ENCODE measurements at places on chromosomes 11 and 22.

GRCh38 chr11:9838961-9839360 lies 175.1 kb downstream of the SWAP70 start:
- no peak for DNase-seq

- no peak for DNase-seq
Measured at GRCh38 chr11:67364169-67364568, 9.2 kb downstream of the CLCF1 start.

DNA sequence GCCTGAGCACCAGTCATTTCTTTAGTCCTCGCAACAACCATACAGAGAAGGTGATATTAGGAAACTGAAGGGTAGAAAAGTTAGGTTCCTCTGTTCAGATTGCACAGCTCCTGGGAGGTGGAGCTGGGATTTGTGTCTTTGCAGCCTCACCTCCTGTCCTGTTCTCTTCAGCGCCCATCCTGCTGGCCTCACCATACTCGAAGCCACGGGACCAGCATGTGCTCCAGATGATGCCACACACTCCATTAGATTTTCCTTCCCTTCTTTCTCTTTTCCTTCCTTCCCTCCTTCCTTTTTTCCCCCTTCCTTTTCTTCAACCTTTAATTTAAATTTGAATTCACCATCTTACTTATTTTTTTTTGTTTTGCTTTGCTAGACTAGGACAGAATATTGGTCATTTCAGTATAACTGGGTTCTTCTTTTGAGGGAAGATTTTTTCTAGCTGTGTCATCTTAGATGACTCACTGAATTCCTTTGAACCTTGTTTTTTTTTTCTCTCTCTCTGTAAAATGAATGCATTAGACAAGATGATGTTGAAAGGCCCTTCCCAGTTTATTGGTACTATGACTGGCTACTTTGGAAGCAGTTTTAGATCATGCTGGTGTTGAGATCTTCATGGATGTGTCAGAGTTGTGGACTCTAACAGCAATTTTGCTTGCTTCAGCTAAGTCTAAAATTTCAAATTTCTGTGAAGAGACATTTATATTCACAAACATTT lies 662.5 kb upstream of the TENM4 start:
- peak; percentile 30 for DNase-seq

GRCh38 chr11:46522682-46523281 lies 71.0 kb downstream of the AMBRA1 start:
- no peak for DNase-seq

DNA sequence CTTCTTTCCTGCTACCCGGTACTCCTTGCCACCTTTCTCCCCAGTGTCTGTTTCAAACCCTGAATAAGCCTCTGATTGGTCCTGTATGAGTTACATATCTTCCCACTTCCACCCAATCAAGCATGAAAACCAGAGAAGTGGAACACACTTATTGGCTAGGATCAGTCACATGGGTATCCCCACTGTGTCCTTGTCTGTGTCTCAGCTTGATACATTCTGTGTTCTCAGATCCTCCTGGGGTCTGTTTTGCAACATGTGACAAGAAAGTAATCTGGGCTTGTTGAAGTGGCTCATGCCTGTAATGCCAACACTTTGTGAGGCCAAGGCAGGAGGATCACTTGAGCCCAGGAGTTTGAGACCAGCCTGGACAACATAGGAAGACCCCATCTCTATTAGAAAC lies 23.9 kb downstream of the MCHR1 start:
- DNase-seq = no peak

- DNase-seq = no peak
Measured at GRCh38 chr11:59281177-59281576, 68.5 kb upstream of the MPEG1 start.

- DNase-seq = peak; percentile 6
Measured at GRCh38 chr11:60345489-60345888, 18.4 kb downstream of the MS4A6E start.

DNA sequence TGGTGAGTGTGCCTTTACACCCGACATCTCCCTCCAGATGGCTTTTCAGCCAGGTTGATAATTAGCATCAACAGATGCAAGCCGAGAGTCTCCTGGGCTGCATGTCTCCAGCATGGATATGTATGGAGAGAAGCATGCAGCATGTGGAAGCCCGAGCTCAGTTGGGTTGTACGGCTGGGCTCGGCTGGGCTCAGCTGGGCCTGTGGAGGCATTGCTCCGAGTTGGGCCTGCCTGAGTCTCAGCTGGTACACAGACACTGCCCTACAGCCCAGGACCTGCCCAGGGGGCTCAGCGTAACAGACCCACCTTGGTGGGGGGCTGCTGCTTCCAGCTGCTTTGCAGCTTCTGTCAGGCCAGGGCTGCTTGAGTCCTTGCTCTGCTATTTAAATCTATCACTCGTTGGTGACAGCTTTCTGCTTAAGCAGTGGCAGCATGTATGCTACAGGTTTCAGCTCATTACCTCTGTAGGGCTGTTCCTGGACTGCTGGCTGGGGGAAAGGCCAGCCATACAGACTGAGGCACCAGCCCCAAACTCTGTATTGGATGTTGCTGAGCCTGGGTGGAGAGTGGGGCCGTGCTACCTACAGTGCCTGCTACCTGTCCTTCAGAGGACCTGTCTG lies 115.5 kb downstream of the TEAD1 start:
- DNase-seq = no peak

GRCh38 chr11:11403763-11404725 lies 51.0 kb upstream of the CSNK2A3 start:
- DNase-seq = no peak

DNA sequence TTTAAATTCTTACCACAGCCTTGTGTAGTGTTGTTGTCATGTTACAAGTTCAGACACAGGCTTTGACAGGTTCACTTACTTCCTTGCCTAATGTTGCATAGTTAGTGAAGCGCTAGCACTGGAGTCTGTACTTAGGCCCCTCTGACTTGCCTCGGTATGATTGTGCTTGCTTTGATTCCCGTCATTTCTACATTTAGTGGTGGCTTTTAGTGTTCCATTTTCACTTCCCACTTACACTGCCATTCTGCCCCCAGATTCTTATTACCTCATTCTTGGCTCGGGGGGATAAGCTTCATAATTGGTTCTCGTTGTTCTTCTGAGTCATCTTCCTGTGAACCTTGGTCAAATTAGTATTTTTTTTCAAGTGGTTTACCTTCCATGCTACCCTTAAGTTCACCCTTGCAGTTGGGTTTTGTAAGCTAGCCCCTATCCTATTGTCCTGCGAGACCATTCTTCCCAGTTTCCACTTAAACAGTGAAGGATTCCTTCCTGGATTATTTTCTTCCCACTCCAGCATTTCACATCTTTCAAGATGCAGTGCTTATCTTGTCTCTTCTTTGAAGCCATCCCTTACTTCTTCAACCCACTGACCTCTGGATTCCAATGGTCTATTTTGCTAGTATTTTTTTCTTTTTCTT lies 68.7 kb downstream of the DDX10 start:
- no peak for DNase-seq

DNA sequence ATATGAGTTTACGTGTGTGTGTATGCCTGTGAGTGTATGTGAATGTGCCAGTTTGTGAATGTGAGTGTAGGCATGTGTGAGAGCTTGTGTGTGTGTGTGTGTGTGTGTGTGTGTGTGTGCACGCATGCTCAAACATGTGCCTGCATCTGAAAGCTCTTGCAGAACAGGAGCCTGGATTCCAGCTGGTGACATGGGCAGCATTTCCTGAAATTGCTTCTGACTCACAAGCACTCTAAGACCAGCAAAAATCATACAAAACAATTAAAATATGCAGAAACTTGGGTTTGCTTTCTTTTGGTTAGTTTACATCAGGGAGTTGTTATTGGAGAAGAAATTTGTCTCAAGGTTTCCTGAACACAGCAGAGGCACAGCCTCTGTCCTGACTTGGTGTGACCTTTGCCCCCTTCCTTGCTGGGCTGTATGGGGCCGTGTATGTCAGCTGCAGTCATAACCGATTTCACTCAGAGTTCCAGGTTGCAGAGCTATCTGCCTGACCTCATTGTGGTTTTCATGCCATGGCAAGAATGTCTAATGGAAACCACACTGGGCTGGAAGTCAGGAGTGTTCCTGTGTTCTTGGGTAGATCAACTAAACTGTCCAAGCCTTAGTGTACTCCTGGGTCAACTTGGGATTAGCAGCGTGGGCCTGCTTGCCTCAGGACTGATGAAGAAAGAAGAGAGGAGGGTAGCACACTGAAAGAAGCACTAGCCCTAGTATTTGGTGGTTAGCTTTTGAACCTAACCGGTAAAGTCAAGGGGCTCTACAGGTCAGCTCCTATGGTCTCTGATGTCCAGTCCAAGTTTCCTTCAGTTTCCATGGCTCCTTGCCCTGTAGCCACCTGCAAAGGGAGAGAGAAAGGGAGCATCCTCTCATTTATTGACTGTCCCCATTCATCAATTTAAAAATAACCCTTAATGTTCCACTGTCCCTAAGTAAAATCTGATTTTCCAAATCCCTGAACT lies 143.7 kb downstream of the SNX19 start:
- peak; percentile 9 for DNase-seq

DNA sequence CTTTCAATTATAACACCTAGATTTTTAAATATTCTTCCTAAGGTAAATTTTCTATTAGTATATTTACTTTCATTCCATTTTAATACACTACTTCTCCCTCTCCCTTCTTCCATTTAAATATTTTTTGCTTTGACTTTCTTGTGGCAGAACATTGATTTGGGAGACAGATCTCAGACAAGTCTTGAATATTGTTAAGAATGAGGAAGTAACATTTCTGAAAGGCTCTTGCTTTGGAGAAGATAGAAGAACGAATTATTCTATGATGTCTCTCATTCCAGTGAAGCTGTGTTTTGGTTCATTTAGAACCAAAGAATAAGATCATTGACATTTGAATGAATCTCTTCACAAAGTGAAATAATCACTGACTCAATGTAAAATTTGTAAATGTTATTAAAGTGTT lies 2.4 kb downstream of the IPO7 start:
- DNase-seq = no peak

GRCh38 chr11:69992943-69993694 lies 85.0 kb upstream of the ANO1 start:
- DNase-seq = no peak

- DNase-seq = no peak
Measured at GRCh38 chr22:48717076-48717810, 1110.4 kb downstream of the BRD1 start.

GRCh38 chr22:35089139-35089538 lies 23.2 kb downstream of the ISX start:
- no peak for DNase-seq

- no peak for DNase-seq
Measured at GRCh38 chr11:22466351-22466750, 128.2 kb downstream of the SLC17A6 start.

DNA sequence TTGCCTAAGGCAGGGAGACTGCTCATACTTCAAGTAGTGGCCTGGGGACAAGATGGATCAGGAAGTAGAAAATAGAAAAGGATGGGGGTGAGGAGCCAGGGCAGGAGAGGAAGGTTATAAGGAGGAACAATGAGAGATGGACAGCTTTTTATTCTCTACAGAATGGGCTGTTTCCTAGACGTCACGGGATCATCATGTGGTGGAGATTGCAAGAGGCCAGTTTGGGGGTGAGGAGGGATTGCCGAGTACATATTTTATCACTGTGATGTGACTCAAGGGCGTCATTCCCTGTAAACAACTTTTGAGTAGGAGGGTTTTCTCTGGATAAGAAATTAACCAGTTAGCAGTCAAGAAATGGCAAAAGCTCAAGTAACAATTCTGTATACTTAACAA lies 406.3 kb downstream of the ETS1 start:
- no peak for DNase-seq

DNA sequence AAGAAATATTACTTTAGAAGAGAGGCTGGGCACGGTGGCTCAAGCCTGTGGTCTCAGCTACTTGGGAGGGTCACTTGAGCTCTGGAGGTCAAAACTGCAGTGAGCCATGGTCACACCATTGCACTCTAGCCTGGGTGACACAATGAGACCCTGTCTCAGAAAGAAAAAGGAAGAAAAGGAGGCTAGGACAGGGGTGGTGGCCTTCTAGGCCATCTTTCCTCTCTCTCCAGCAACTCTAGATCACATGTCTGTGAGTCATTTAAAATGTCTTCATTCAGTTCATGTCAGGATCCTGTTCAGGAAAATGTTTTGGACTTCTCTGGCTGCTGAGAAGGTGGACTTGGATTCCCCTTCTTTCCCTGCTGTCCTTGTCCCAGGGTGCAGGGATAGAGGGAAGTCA lies 53.3 kb downstream of the PPFIA1 start:
- no peak for DNase-seq

DNA sequence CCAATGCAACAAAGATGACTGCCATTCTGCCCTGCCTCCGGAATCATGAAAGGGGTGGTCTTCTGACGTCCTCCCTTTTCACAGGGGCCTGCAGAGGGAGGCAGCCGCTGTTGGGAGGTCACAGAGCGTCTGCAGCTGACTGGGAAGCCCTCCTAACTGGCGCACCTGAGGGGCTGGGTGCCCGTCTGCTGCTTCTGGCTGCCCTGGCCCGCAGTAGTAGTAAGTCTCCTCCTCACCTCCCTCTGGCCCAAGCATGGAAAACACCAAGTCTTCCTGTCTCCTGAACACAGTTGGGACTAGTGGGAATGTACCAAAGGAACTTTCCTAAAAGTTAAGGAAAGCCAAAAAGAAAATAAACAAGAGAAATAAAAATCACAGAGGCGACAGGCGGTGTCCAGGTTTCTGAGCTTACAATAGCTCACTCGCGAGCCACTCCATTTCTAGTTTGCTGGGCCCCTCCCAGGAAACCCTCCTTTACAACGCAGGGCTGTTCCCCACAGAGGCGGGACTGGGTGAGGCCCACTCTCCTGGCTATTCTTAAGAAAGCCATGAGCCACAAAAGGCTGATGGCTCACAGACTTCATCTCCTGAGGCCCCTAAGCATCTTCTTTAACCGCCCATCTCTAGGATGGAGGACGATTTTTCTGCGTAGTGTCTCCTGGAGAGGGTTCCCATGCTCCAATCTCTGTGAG lies 37.0 kb upstream of the CECR2 start:
- DNase-seq = no peak

DNA sequence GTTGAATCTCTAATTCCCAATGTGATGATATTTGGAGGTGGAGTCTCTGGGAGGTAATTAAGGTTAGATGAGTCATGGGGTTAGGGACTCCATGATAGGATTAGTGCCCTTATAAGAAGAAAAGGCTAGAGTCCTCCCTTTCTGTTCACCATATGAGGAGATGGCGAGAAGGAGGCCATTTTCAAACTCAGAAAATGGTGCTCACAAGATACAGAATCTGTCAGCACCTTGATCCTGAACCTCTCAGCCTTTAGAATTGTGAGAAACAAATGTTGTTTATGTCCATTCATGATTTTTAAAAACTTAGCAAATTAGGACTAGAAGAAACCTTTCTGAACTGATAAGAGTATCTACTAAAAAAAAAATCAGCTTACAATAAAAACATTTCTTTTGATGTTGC lies 57.7 kb upstream of the RASSF10 start:
- no peak for DNase-seq

GRCh38 chr22:30866216-30866615 lies 102.4 kb downstream of the MORC2 start:
- no peak for DNase-seq

GRCh38 chr11:126111458-126112116 lies 48.9 kb upstream of the CDON start:
- DNase-seq = no peak

DNA sequence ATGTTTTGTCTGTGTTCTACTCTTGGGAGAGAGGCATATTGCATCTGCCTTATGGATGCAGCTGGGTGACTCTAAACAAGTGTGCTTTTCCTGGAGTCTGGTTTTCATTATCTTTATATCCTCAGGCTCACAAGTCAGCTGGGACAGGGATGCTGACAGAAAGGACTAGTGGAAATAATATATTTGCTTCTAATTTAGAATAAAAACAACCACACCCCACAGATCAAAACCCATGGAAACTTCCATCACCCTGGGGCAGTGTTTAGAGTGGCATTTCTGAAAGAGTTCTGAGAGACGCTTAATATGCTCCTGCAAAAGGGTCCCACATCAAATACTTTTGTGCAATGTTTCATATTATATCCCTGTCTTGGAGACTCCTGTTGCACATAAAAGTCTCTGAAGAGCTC lies 20.8 kb downstream of the KCNE3 start:
- no peak for DNase-seq
